Stimulated activated CD8-positive, alpha-beta memory T cell treated with anti-CD3 and anti-CD28 coated beads, Interleukin-2, amount 100 ng/mL, for 1 hour (primary cell): ENCODE measurements at places on chromosomes 7 and 10.

DNA sequence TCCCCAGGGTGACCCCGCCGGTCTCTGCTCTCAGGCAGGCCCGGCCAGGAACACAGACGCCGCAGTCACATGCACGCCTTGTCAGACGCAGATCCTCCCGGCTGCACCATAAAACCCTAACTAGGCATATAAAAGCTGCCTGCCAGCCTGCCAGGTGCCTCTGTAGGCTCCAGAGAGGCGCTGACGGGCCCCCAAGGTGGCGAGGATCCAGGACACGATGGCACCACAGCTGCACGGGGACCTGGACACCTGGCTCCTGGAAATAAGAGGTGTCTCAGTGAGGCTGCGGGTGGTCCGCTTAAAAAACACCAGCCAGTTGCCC is 21.9 kb upstream of the GDF10 start:
- no peak for DNase-seq

- DNase-seq: no peak
Measured at GRCh38 chr10:70782746-70783680, 2.2 kb downstream of the TBATA start.

DNA sequence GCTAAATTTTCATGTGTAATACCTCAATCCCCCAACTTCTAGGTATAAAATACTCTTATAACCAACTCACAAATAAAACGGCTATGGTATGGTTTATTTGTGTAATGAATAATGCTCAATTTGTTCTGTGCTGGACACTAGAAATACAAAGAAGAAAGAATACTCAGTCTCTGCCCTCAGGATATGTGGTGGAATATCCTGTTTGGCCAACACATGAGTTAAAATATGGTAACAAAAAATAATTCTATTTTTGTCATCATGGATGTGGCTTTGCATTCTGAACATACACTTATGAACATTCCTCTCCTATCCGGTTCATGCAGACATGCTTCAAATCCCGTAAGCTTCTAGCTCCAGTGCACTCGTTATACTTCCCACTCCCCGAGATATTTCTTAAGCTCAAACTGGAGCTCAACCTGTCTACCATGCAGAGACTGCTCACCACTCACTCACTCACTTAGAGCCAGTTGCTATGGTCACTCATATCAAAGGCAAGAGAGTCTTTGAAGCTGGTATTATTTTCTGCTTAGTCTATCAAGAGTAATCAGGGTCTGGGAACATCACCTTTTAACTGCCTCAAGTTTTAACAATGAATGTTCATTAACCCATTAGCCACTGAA is 53.8 kb upstream of the SLC16A12 start:
- no peak for DNase-seq

- DNase-seq: no peak
Measured at GRCh38 chr10:18144928-18145327, 4.7 kb downstream of the CACNB2 start.

- DNase-seq: no peak
Measured at GRCh38 chr7:129489491-129489890, 12.8 kb upstream of the SMKR1 start.

DNA sequence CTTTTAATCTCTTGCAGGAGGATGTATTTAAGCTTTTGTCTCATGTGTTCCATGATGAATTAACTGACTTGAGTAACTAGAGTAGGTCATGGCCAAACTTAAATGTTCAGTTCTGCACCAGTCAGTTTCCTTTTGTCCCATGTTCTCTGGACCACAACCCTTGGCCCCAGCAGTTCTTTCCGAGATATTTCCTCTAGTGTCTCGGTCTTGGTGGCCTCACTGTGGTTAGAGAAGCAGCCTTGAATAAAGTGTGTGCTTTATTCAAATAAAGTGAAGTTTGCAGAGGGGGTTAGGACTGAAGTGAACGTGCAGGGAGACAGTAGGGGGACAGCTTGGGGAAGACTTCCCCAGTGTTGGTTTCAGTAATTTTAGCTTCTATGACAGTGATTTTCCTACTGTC is 9.3 kb downstream of the ZNF212 start:
- DNase-seq: no peak

DNA sequence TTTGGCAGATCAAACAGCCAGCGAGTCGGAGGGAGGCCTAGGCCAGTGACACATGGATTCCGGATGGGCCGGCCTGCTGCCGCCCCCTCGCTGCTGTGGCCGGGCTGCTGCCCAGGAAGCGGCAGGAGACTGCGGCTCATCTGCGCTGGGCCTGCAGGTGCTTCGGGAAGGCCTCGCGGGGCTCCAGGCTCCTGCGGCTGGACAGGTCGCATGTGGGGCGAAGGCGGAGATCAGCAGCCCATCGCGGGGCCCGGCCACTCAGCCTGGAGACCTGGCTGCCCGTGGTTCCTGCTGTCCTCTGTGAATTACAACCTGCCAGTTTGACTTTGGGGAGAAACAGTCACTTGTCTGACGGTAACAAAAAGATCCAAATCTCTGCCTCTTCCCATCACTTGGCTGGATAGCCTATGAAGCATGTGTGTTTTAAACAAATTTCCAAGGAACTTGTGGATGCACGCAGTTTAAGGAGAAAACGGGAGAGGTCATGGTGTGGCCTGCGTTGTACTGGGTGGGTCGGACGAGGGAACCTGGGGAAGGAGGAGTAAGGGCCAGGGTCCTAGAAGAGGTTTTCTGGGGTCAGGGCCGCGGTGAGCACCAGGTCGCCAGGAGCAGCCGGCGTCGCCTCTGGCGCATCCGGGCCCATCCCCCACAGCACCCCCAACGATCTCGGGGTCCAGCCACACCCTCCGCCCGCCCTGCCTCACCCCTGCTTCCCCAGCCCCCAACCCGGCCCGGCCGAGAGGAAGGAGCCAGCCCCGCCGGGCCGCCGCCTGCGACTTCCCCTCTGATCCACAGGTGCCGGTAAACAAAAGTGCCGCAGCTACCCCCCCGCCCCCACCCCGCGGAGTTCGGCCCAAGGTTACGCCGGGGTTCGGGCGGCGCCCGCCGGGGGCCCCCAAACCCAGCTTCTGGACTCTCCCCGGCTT is 1.6 kb downstream of the SPOCK2 start:
- DNase-seq: peak; percentile 46

GRCh38 chr10:1043532-1043995 is 5.4 kb downstream of the IDI1 start:
- no peak for DNase-seq

DNA sequence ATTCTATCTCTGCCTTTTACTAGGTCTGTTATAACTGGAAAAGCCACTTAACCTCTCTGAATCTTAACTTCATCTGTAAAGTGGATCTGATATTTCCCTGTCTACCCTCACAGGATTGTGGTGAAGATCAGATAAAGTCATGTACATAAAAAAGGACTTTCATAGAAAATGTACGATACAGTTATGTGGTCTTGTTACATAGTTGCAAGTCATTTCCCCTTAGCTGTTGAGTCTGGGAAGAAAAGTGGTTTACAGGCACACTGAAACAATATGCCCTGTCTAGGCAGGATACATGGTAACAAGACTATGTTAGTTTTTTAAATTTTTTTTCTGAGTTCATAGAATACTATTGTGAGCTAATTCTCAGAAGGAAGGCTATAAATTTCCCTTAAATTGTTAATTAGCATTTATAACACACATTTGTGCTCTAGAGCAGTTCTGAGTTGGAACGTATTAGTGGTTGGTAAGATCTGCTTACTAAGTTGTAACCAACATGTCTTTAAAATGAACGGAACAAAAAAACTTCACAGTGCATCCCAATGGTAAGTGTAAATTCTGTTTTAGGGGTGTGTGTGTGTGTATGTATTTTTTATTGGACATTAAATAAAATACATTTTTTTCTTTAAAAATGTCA is 7.1 kb upstream of the GSTO1 start:
- DNase-seq: no peak

GRCh38 chr7:156152390-156152789 is 340.1 kb upstream of the SHH start:
- no peak for DNase-seq

DNA sequence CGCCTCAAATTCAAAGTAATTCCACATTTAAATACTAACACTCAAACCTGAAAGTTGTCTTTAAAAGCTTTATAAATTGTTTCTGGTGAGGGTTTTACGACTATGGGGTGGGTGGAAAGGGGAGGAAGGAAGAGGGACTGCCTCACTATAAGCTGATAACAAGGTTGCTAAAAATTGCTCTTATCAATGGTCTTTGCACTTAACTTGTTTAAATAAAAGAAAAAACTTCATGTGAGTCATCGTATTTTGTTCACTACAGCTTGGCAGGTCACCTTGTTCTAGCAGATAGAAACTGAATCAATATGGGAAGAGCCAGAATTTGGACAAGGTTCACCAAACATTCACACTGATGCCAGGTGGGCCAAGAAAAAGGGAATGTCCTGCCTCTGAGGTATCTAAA is 129.2 kb downstream of the TES start:
- no peak for DNase-seq

- DNase-seq: no peak
Measured at GRCh38 chr10:79399223-79399831, 46.1 kb downstream of the ZCCHC24 start.

GRCh38 chr10:100897976-100898375 is 14.8 kb upstream of the SLF2 start:
- no peak for DNase-seq

GRCh38 chr7:85883-86515 is 106.4 kb upstream of the FAM20C start:
- no peak for DNase-seq

GRCh38 chr7:28112467-28112866 is 68.1 kb downstream of the JAZF1 start:
- no peak for DNase-seq

- DNase-seq: no peak
Measured at GRCh38 chr7:46723742-46724141, 802.7 kb upstream of the IGFBP3 start.

- DNase-seq: no peak
Measured at GRCh38 chr7:18700147-18700546, 204.6 kb downstream of the HDAC9 start.

- DNase-seq: no peak
Measured at GRCh38 chr10:70432561-70433263, 8.8 kb downstream of the NODAL start.

- no peak for DNase-seq
Measured at GRCh38 chr10:120643351-120643750, 186.3 kb downstream of the PLPP4 start.

DNA sequence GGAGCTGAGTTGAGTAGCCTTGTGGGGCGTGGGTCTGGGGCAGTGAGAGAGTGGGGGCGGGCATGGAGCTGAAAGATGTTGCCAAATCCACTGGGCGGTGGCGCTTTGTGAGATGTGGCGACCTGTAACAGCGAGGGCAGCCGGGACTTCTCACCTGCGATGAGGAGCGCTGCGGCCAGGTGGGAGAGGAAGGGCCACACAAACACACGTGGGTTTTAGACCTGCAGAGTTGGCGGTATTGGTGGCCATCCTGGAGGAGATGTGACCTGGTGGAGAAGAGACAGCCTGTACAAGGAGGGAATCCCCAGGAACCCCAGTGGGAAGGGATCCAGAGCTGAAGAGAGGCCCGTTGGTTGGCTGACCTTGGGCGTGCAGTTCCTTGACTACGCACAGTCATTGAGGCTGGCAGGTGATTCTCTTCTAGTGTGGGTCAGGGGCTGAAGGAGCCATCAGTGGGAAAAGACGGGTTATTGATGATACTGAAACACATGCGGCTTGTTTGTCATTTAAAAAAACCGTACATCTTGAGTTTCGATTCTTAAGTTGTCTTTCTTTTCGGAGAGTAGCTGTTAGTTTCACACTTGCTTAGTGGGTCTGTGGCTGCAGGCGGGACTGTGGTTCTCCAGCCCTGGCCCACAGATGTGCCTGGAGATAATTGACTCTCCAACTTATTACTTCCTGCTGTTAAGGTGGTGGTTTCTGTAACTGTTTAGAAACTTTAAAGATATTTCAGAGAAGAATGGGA is 2.4 kb downstream of the CHST12 start:
- DNase-seq: peak; percentile 36

- no peak for DNase-seq
Measured at GRCh38 chr10:133142523-133143199, 17.4 kb upstream of the KNDC1 start.

DNA sequence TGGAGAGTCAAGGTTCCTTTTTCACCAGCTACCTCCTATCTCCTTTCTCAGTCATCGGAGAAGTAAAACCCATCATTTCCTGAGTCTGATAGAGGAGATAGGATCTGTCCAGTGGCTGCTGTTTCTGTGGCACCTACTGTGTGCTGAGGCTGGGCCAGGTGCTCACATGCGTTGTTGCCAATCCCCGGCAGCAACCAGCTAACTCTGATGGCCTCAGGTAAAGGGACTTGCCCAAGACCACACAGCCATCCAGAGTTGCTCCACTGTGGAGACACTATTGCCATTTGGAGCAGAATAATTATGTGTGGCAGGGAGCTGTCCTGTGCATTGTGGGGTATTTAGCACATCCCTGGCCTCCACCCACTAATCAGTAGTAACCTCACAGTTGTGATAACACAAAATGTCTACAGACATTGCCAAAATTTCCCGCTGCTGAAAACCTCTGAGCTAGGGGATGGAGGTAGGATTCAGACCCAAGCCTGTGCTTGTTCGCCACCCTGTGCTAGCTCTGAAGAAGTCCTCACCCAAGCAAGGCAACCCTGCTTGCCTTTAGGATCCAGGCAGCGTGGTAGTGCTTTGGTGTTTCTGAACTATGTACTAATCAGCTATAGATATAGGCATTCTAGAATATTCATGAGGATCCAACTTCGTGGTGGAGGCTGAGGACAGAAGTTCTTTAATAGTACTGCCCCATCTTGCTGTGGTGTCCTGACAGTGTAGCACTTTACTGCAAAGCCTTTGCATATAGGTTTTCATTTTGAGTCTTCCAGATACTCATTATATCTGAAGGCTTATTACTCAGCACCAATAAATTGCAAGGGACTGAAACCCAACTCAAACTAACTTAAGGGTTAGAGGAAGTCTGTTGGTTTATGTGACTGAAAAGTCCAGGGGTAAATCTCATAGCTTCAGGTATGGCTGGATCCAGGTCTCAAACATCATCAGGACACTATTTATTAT is 164.6 kb downstream of the GRK5 start:
- no peak for DNase-seq

DNA sequence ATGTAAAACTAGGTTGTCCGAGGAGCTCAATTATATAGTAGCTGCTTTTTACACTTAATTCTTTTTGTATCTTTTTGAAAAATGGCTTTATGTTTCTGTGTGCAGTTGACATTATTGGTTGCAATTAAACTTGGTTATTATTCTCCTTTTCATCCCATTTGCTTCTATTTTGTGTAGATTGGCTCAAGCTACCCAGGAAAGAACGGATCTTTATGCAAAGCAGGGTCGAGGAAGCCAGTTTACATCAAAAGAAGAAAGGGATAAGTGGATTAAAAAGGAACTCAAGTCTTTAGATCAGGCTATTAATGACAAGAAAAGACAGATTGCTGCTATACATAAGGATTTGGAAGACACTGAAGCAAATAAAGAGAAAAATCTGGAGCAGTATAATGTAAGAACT is 16.5 kb downstream of the SMC3 start:
- DNase-seq: no peak

DNA sequence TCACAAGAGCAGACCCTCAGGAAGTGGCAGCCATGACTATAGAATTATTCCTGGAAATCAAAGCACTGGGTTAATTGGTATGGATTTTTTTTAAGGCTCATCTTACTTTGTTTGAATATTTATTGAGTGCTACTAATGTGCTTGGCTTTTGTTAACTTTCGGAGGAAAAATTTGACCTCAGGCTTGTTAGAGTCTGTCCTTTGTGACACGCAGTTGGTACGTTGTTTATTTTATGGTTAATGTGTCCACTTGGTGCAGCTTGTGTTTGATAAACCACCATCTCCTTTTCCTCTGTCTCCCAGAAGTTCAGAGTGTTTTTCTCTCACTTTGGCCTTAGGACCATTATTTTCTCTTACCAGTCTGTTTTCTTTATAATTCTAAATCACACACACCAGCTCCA is 268.6 kb downstream of the SDK1 start:
- no peak for DNase-seq
